ENCODE measurements at places on chromosomes 11 and 22. TPM values are rescaled to one million over a fixed set of nuclear protein-coding genes. Genes with fewer than 3 reads are reported as not detected.

The BCO2 gene
- not detected for total RNA-seq

The TMEM191C gene
- total RNA-seq, result 1.5 TPM

The ZNF280A gene
- total RNA-seq, result not detected

The OR52N5 gene
- total RNA-seq, result not detected

The OPCML gene
- not detected for total RNA-seq

The SMC1B gene
- not detected for total RNA-seq

The GRIA4 gene
- not detected for total RNA-seq

The NRIP3 gene
- 1.8 TPM for total RNA-seq

The VEGFB gene
- 24.8 TPM for total RNA-seq

The GGT5 gene
- total RNA-seq, result 1.9 TPM

The FOLR2 gene
- total RNA-seq, result not detected

The ACRV1 gene
- not detected for total RNA-seq

The MRGPRX3 gene
- total RNA-seq, result 0.21 TPM

The CYB5R2 gene
- 15.2 TPM for total RNA-seq

The PKDREJ gene
- not detected for total RNA-seq

The DEUP1 gene
- not detected for total RNA-seq

The NELL1 gene
- not detected for total RNA-seq

The SLC25A18 gene
- 0.51 TPM for total RNA-seq

The BARX2 gene
- 30.1 TPM for total RNA-seq

The RAB30 gene
- total RNA-seq, result 5.1 TPM

The LYVE1 gene
- not detected for total RNA-seq

The AIP gene
- total RNA-seq, result 56.6 TPM

The ARL14EP gene
- 7.9 TPM for total RNA-seq

The PGA5 gene
- not detected for total RNA-seq

The TIGD3 gene
- not detected for total RNA-seq

The FBLN1 gene
- total RNA-seq, result 46.7 TPM

The OR52N4 gene
- total RNA-seq, result not detected

The SMTNL1 gene
- not detected for total RNA-seq

The ZNF215 gene
- total RNA-seq, result 4.0 TPM

The PTPRCAP gene
- not detected for total RNA-seq

The APOA4 gene
- total RNA-seq, result not detected

The H19 gene
- total RNA-seq, result 810 TPM

The OR6X1 gene
- not detected for total RNA-seq

The SYT13 gene
- not detected for total RNA-seq

The CTSW gene
- total RNA-seq, result not detected

The C11orf52 gene
- 5.9 TPM for total RNA-seq

The SERPING1 gene
- total RNA-seq, result 0.42 TPM

The SCGB1A1 gene
- not detected for total RNA-seq

The UFD1 gene
- 46.3 TPM for total RNA-seq

The PIM3 gene
- 81.5 TPM for total RNA-seq

The RRM1 gene
- 105 TPM for total RNA-seq

The SYT12 gene
- 9.0 TPM for total RNA-seq

The CRELD2 gene
- 53.0 TPM for total RNA-seq

The LGR4 gene
- total RNA-seq, result 45.8 TPM

The TTLL12 gene
- total RNA-seq, result 99.5 TPM

The P4HA3 gene
- 0.71 TPM for total RNA-seq

The DLG2 gene
- total RNA-seq, result 0.19 TPM

The SSH3 gene
- total RNA-seq, result 79.6 TPM

The APLNR gene
- total RNA-seq, result not detected
